ENCODE measurements at places on chromosomes 6 and 20. TPM values are rescaled to one million over a fixed set of nuclear protein-coding genes. Genes with fewer than 3 reads are reported as not detected.

Gene CDSN
- not detected for total RNA-seq

Gene HRH3
- total RNA-seq, result 4.5 TPM

Gene SRMS
- total RNA-seq, result 0.29 TPM

Gene RAB44
- not detected for total RNA-seq

Gene SLC35F1
- 10.0 TPM for total RNA-seq

Gene TMEM74B
- total RNA-seq, result 2.8 TPM

Gene WDR46
- total RNA-seq, result 99.4 TPM

Gene MAP7
- 67.0 TPM for total RNA-seq

Gene DAAM2
- total RNA-seq, result 2.9 TPM

Gene UST
- total RNA-seq, result 31.9 TPM

DNA sequence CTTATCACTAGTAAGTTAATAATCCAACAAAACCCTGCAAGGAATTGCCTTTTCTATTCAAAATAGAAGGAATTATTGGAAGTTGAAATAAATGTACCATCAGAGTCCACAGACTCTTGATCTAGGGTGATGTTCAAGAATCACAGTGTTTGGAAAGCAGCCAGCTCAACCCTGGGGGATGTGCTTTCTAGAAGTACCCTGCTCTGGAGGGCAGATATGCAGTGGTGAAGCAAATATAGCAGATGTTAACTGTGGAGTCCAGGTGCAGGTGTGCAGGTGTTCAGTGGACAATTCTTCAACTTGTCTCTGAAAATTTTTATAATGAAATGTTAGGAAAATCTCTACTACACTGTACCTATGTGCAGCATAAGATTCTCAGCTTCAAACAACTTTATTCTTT lies 9.1 kb upstream of the INSM1 start:
- H3K4me1 ChIP-seq, result peaks cover 1% of the 10 kb centered on the region
- no peak for DNase-seq
- peaks cover 31% of the 10 kb centered on the region for H3K27me3 ChIP-seq
- no peak overlapping the region for H3K27ac ChIP-seq
- H3K36me3 ChIP-seq, result no peaks in the 10 kb centered on the region

DNA sequence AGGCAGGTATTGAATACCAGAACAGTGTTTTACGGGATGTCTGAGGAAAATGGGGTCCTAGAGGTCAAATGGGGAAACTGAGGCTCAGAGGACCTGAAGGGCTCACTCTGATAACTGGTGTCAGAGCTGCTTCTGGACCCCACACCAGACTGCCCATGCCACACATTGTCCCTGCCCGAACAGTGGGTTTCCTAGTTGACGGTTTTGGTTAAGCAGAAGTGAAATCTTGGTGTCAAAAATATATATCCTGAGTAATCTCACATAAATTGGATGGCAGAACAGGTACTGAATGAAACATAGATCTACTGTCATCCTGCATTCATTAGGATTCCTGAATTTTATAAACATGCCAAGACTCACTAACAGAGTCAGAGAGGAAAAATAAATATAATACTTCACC lies 16.3 kb downstream of the NOX3 start:
- no peak for DNase-seq
- H3K4me1 ChIP-seq, result no peaks in the 10 kb centered on the region
- H3K36me3 ChIP-seq, result no peaks in the 10 kb centered on the region
- H3K27me3 ChIP-seq, result no peaks in the 10 kb centered on the region
- H3K27ac ChIP-seq, result no peak overlapping the region

DNA sequence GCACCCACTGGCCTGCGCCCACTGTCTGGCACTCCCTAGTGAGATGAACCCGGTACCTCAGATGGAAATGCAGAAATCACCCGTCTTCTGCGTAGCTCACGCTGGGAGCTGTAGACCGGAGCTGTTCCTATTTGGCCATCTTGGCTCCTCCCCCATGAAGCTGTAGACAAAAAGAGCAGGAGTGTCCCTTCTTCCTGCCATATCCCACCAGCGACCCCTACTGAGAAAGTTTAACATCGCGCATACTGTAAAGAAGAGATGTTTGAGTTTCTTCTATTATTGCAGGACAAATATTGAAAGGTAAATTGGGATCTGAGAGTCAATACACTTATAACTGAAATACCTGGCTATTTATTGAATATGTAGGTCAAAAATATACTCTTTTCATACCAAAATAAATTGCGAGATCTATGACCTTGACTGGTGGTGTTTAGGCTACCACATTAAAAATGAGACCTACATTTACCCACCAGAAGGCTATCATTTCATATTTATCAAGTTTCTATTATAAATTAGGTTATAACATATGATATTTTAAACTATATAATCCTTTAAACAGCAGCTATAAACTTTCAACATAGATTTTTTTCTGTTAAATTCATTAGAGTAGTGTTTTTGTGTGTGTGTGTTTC lies 586.3 kb downstream of the HTR1B start:
- H3K4me3 ChIP-seq, result 0 out of 2 replicates have a peak overlapping the region, but pooled peaks have one; percentile 17
- H3K27ac ChIP-seq, result no peak overlapping the region
- H3K36me3 ChIP-seq, result no peaks in the 10 kb centered on the region
- no peaks in the 10 kb centered on the region for H3K4me1 ChIP-seq

GRCh38 chr6:144338951-144339700 lies 54.0 kb downstream of the UTRN start:
- peaks cover 6% of the 10 kb centered on the region for H3K4me1 ChIP-seq
- no peaks in the 10 kb centered on the region for H3K36me3 ChIP-seq
- H3K4me3 ChIP-seq, result no peak overlapping the region

GRCh38 chr6:90249458-90249857 lies 47.2 kb downstream of the BACH2 start:
- no peak overlapping the region for H3K4me3 ChIP-seq
- H3K36me3 ChIP-seq, result no peaks in the 10 kb centered on the region
- no peak overlapping the region for H3K27ac ChIP-seq
- H3K27me3 ChIP-seq, result no peaks in the 10 kb centered on the region
- DNase-seq, result no peak

DNA sequence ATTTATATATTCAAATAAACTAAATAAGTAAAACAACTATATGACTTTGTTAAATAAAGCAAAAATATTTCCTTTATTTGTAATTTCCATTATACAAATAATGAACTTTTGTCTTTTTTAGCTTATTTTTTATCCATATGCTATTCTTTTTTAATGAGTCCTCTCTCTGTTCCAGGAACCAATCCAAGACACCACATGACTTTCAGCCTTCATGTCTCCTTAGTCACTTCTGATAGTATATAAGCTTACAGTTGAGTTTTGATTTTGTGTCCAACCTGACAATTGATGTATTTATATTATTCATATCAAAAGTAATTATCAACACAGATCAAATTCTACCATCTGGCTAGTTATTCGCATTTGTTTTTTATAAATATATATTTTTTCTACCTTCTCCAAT lies 582.3 kb upstream of the GJE1 start:
- H3K4me3 ChIP-seq, result no peak overlapping the region
- no peaks in the 10 kb centered on the region for H3K36me3 ChIP-seq
- no peak for DNase-seq
- H3K27ac ChIP-seq, result no peak overlapping the region
- H3K4me1 ChIP-seq, result no peaks in the 10 kb centered on the region

- no peak overlapping the region for H3K27ac ChIP-seq
- no peaks in the 10 kb centered on the region for H3K27me3 ChIP-seq
- DNase-seq, result no peak
- H3K36me3 ChIP-seq, result no peaks in the 10 kb centered on the region
These were observed 83.3 kb upstream of the ID4 start for GRCh38 chr6:19753826-19754225.

- H3K27me3 ChIP-seq, result no peaks in the 10 kb centered on the region
- peak; percentile 62 for DNase-seq
- H3K27ac ChIP-seq, result no peak overlapping the region
- H3K4me1 ChIP-seq, result no peaks in the 10 kb centered on the region
- no peaks in the 10 kb centered on the region for H3K36me3 ChIP-seq
- H3K4me3 ChIP-seq, result no peak overlapping the region
These were observed 508.0 kb downstream of the TBC1D32 start for GRCh38 chr6:120826253-120826652.

DNA sequence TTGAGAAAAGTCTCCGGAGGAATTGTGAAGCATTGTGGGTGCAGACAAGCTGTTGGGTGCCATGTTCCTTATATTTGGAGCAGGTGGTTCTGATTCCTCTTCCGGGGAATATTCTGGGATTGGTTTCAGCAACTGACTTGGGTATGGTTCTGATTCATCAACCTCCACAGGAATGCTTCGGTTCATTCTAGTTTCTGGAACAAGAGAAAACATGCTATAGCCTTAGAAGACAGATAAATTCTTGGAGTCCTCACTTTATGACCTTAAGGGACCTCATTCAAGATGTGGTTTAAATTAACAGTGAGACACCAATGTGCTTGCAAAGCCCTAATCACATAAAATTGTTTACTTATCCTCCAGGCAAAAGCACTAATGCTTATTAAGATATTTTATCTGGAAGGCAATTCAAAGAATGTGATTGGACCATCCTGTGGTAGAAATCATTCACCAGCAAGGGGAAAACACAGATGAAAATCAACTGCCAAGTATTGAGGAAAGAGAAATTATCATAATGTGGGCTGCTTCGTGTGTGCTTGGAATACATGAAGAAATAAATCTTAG lies 13.7 kb downstream of the TRAF3IP2 start:
- H3K4me3 ChIP-seq, result no peak overlapping the region
- no peaks in the 10 kb centered on the region for H3K27me3 ChIP-seq
- H3K4me1 ChIP-seq, result peaks cover 8% of the 10 kb centered on the region
- no peaks in the 10 kb centered on the region for H3K36me3 ChIP-seq

GRCh38 chr6:133093956-133094355 lies 147.2 kb upstream of the EYA4 start:
- H3K27me3 ChIP-seq, result no peaks in the 10 kb centered on the region
- DNase-seq, result no peak
- no peak overlapping the region for H3K4me3 ChIP-seq
- H3K36me3 ChIP-seq, result no peaks in the 10 kb centered on the region
- no peak overlapping the region for H3K27ac ChIP-seq
- no peaks in the 10 kb centered on the region for H3K4me1 ChIP-seq

- DNase-seq, result no peak
- peaks cover 3% of the 10 kb centered on the region for H3K4me1 ChIP-seq
- H3K4me3 ChIP-seq, result no peak overlapping the region
- H3K27ac ChIP-seq, result no peak overlapping the region
- peaks cover 3% of the 10 kb centered on the region for H3K36me3 ChIP-seq
- H3K27me3 ChIP-seq, result no peaks in the 10 kb centered on the region
These were observed 55.6 kb downstream of the GOPC start for GRCh38 chr6:117546674-117547073.

- no peak overlapping the region for H3K27ac ChIP-seq
- H3K27me3 ChIP-seq, result no peaks in the 10 kb centered on the region
- H3K4me3 ChIP-seq, result no peak overlapping the region
- no peaks in the 10 kb centered on the region for H3K36me3 ChIP-seq
These were observed 61.5 kb downstream of the TBXT start for GRCh38 chr6:166106076-166106686.

GRCh38 chr20:2108987-2109386 lies 7.4 kb downstream of the STK35 start:
- no peak for DNase-seq
- H3K27ac ChIP-seq, result no peak overlapping the region
- H3K4me3 ChIP-seq, result no peak overlapping the region
- H3K27me3 ChIP-seq, result no peaks in the 10 kb centered on the region

DNA sequence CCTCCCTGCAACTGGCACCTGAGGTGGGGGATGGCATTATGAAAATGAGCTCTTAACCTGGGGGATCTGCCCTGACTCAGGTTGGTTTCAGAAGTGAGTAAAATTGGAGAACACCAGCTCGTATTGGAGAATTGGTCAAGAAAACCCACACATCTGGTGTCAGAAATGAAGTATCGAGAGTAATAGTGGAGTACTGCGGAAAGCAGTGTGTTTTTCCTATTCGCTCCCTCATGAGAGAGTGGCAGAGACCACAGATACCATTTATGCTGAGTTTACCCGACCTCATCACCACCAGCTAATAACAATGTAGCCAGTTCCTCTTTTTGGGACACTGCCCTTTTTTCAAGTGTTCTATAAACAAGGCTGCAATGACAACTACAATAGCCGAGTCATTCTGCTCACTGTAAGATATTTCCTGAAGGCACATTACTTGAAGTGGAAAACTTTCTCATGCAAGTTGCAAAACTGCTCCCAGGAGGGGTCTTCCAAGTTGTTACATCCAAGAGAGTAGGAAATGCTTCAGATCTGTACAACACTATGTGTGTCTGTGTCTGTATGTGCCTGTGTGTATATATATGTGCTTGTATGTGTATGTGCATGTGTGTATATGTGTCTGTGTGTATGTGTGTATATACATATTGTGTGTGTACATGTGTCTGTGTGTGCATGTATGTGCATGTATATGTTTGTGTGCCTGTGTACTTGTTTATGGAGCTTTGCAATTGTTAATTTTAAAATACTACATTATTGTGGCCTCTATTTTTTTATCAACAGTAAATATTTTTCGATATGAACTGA lies 106.0 kb upstream of the CST7 start:
- H3K4me1 ChIP-seq, result no peaks in the 10 kb centered on the region
- H3K27ac ChIP-seq, result no peak overlapping the region
- no peak overlapping the region for H3K4me3 ChIP-seq
- no peak for DNase-seq
- H3K36me3 ChIP-seq, result no peaks in the 10 kb centered on the region
- no peaks in the 10 kb centered on the region for H3K27me3 ChIP-seq

GRCh38 chr20:57170343-57170742 lies 96.1 kb downstream of the BMP7 start:
- H3K27ac ChIP-seq, result no peak overlapping the region
- no peaks in the 10 kb centered on the region for H3K27me3 ChIP-seq
- peaks cover 2% of the 10 kb centered on the region for H3K4me1 ChIP-seq
- H3K36me3 ChIP-seq, result no peaks in the 10 kb centered on the region

- H3K4me3 ChIP-seq, result no peak overlapping the region
- H3K27me3 ChIP-seq, result peaks cover 18% of the 10 kb centered on the region
- H3K36me3 ChIP-seq, result no peaks in the 10 kb centered on the region
- peaks cover 3% of the 10 kb centered on the region for H3K4me1 ChIP-seq
These were observed 48.1 kb downstream of the EBF4 start for GRCh38 chr20:2740702-2741101.
